PC-9 (cell line): ENCODE measurements at places on chromosomes 1 and 21. TPM values are rescaled to one million over a fixed set of nuclear protein-coding genes. Genes with fewer than 3 reads are reported as not detected.

DNA sequence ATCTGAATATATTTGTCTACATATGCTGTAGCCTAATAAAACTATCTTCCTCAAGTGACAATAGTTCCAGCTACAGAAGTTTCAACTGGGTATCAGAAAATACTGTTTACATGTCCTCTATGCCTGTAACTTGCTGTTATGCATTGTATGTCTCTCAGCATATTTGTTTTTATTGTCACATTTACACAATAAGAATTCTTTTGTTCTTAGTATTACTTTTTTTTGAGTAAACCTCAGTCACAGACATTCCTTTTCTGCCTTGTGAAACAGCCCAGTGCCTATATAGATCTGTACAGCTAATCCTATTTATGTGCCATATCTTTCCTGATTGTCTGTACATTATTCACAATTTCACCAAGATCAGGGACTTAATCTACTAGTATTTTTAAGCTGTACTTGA lies 565.2 kb downstream of the NEGR1 start:
- H3K27ac ChIP-seq: no peak overlapping the region
- no peaks in the 10 kb centered on the region for H3K4me1 ChIP-seq
- no peak overlapping the region for H3K4me3 ChIP-seq
- no peaks in the 10 kb centered on the region for H3K36me3 ChIP-seq

GRCh38 chr1:168469690-168470089 lies 74.1 kb downstream of the XCL2 start:
- H3K4me1 ChIP-seq: no peaks in the 10 kb centered on the region
- no peaks in the 10 kb centered on the region for H3K36me3 ChIP-seq
- no peak overlapping the region for H3K27ac ChIP-seq
- peak; percentile 30 for DNase-seq

DNA sequence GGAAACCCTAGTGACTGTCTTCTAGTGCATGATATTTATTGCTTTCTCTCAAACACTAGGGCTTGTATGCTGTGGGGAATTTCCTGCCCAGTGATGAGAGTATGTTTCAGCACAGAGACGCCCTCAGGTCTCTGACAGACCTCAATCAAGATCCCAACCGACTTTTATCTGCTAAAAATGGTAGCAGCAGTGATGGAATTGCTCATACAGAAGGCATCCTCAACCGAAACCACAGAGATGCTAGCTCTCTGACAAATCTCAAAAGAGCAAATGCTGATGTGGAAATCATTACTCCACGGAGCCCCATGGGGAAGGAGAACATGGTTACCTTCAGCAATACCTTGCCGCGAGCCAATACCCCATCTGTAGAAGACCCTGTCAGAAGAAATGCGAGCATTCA lies 41.3 kb downstream of the PLPPR4 start:
- H3K4me3 ChIP-seq: no peak overlapping the region
- DNase-seq: no peak
- H3K27me3 ChIP-seq: no peaks in the 10 kb centered on the region
- no peaks in the 10 kb centered on the region for H3K36me3 ChIP-seq
- H3K4me1 ChIP-seq: no peaks in the 10 kb centered on the region

GRCh38 chr21:29953690-29954089 lies 13.9 kb upstream of the GRIK1 start:
- H3K27me3 ChIP-seq: no peaks in the 10 kb centered on the region
- H3K27ac ChIP-seq: no peak overlapping the region
- no peaks in the 10 kb centered on the region for H3K4me1 ChIP-seq
- no peaks in the 10 kb centered on the region for H3K36me3 ChIP-seq
- no peak for DNase-seq

GRCh38 chr21:24290151-24290833 lies 1317.0 kb downstream of the MRPL39 start:
- no peak overlapping the region for H3K4me3 ChIP-seq
- no peaks in the 10 kb centered on the region for H3K27me3 ChIP-seq
- H3K4me1 ChIP-seq: no peaks in the 10 kb centered on the region
- DNase-seq: no peak

DNA sequence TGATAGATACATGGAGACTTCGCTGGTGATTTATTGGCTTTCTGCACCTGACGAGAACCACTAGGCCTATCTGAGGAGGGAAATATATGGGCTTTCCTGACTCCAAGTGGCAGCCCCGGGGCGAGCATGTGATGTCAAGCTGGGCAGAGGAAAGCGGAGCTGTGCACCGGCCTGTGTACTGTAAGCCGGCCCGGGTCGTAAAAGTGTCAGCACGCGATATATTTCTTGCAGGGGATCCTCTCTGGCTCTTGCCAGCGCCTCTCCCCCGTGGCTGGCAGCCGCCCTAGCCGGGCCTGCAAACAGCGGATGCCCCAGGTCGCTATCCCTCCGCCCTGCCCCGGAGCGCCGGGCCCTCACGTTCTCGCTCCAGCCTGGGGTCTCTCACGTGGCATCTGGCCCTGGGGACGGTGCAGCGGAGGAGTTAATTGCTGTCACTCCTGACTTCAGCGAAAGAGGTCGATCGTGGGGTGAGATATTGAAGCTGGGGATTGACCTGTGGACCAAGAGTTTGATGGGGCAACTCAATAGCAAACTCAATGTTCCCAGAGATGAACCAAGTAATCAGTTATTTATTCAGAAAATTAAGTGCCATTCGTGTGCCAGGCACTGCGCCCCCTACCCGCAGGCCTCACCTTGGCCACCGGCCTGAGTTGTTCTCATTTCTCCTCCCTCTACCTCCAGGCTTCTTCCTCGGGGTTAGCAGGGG lies 41.0 kb upstream of the HAO2 start:
- no peak for DNase-seq
- no peak overlapping the region for H3K4me3 ChIP-seq
- peaks cover 3% of the 10 kb centered on the region; the same call in 1 of the 2 replicates for H3K27me3 ChIP-seq
- no peaks in the 10 kb centered on the region for H3K36me3 ChIP-seq

- no peak for DNase-seq
- H3K27ac ChIP-seq: no peak overlapping the region
- peaks cover 6% of the 10 kb centered on the region; the same call in 1 of the 2 replicates for H3K27me3 ChIP-seq
- H3K36me3 ChIP-seq: no peaks in the 10 kb centered on the region
- H3K4me3 ChIP-seq: no peak overlapping the region
These were observed 277.2 kb upstream of the GJB5 start for GRCh38 chr1:34477632-34478141.

DNA sequence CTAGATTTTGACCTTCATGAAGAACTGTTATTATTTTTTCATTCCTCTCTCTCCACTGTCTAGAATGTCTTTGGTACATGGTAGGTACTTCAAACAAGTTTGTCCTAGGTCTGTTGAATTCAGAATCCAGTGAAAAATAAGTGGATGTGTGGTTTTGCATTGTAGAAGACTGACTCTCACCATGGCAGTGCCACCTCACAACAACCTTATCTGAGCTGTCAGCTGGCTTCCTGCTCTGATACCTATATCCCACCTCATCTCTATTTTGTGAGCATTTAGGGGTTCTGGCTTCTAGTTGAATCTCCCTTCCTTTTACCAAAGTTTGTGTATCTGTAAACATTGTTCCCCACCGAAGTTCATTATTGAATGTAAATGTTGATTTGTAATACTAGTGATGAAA lies 9.1 kb downstream of the SWT1 start:
- H3K36me3 ChIP-seq: no peaks in the 10 kb centered on the region
- DNase-seq: no peak
- no peak overlapping the region for H3K4me3 ChIP-seq
- no peak overlapping the region for H3K27ac ChIP-seq
- no peaks in the 10 kb centered on the region for H3K4me1 ChIP-seq

DNA sequence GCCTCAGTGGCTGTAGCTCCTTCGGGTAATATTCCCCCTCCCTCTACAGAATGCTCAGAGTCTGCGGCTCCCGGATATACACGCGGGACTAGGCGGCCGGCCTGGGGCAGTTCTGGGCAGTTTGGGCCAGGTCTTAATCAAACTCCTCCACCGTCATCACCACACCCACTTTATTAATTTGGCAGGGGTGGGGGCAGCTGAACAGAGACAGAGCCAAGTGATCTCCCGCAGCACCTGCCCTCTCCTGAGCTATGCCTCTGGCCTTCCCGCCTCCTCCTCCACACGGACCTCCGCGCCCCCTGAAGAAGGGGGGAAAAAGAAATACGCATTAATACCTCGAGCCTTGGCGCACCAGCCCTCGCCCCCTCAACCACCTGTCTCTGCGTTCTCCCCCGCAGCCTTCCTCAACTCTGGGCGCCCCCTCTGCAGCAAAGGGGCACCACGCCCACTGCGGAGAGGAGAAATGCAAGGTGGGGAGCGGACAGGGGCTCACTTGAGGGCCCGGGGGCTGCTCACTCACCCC lies 42.6 kb downstream of the CD34 start:
- H3K27ac ChIP-seq: no peak overlapping the region
- H3K4me1 ChIP-seq: peaks cover 31% of the 10 kb centered on the region
- no peaks in the 10 kb centered on the region for H3K36me3 ChIP-seq
- DNase-seq: no peak
- H3K4me3 ChIP-seq: peak overlapping the region; percentile 66; the same call in 1 of the 2 replicates

- peaks cover 21% of the 10 kb centered on the region for H3K4me1 ChIP-seq
- no peak overlapping the region for H3K4me3 ChIP-seq
- DNase-seq: no peak
- H3K36me3 ChIP-seq: no peaks in the 10 kb centered on the region
- H3K27ac ChIP-seq: no peak overlapping the region
These were observed 30.1 kb upstream of the PTGFRN start for GRCh38 chr1:116879478-116880133.

DNA sequence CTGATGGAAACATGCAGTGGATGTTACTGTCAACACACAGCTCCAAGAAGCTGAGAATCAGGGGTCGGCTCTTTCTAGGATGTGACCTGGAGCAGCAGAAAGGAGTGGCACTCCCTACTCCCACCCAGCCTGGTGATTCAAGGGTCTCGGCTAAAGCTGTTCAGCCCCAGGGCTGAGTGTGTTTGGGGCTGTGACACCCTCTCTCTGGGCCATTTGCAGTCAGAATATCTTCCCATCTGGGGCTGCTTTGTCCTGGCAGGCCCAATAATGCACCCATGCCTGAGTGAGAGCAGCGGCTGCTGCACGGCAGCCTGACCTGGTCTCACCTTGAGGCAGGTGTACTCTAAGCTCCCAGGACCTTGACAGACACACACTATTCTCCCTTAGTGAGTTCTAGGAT lies 52.5 kb upstream of the AJAP1 start:
- no peak for DNase-seq
- H3K36me3 ChIP-seq: no peaks in the 10 kb centered on the region
- peaks cover 41% of the 10 kb centered on the region for H3K27me3 ChIP-seq
- no peaks in the 10 kb centered on the region for H3K4me1 ChIP-seq
- H3K27ac ChIP-seq: no peak overlapping the region

DNA sequence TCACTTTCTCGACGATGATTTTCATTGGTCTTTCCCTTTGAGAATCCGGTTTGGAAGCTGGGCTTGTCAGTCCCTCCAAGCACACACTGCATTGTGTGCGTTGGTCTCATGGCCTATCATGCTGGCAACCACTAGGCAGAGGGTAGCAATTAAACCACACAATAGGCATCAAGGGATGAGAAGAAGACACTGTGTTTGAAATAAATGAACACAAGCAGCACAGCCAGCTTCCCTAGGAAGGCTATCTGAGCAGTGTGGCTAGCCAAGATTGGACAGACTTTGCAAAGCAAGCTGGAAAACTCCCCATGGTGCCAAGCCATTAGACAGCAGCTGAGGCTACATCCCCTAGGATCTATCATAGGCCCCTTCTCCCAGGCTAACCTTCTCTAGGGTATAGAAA lies 288.7 kb downstream of the NUF2 start:
- no peak overlapping the region for H3K27ac ChIP-seq
- DNase-seq: no peak
- H3K4me1 ChIP-seq: no peaks in the 10 kb centered on the region
- no peaks in the 10 kb centered on the region for H3K36me3 ChIP-seq
- H3K4me3 ChIP-seq: no peak overlapping the region
- no peaks in the 10 kb centered on the region for H3K27me3 ChIP-seq

GRCh38 chr1:26220199-26220912 lies 13.6 kb upstream of the CEP85 start:
- no peak for DNase-seq
- no peaks in the 10 kb centered on the region for H3K4me1 ChIP-seq
- H3K27ac ChIP-seq: no peak overlapping the region
- no peaks in the 10 kb centered on the region for H3K27me3 ChIP-seq
- no peaks in the 10 kb centered on the region for H3K36me3 ChIP-seq

- no peaks in the 10 kb centered on the region for H3K27me3 ChIP-seq
- no peak overlapping the region for H3K4me3 ChIP-seq
- H3K27ac ChIP-seq: no peak overlapping the region
- H3K4me1 ChIP-seq: no peaks in the 10 kb centered on the region
- H3K36me3 ChIP-seq: peaks cover 15% of the 10 kb centered on the region; the same call in 1 of the 2 replicates
These were observed 54.2 kb downstream of the ERI3 start for GRCh38 chr1:44300852-44301251.

GRCh38 chr1:74180490-74180889 lies 17.5 kb downstream of the LRRIQ3 start:
- H3K36me3 ChIP-seq: no peaks in the 10 kb centered on the region
- H3K4me3 ChIP-seq: no peak overlapping the region
- H3K27me3 ChIP-seq: no peaks in the 10 kb centered on the region

DNA sequence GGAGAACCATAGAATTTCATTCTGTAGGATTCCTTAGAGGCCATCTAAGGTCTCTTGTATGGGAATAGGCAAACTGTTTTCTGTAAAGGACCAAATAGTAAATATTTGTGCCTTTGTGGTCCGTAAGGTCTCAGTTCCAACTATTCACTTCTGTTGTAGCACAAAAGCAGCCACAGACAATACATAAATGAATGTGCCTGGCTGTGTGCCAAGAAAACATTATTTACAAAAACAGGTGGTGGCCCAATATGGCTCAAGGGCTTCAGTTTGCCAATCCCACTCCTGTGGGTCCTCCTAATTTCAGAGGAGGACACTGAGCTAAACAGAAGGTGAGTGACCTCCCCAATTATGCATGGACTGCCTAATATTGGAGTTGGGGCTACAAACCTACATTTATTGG lies 67.6 kb upstream of the EDEM3 start:
- H3K36me3 ChIP-seq: no peaks in the 10 kb centered on the region
- no peak overlapping the region for H3K4me3 ChIP-seq
- H3K4me1 ChIP-seq: peaks cover 5% of the 10 kb centered on the region; the same call in 1 of the 2 replicates
- no peak overlapping the region for H3K27ac ChIP-seq
- DNase-seq: no peak
- H3K27me3 ChIP-seq: no peaks in the 10 kb centered on the region

The PUSL1 gene
- total RNA-seq: 18.0 and 18.9 TPM in 2 replicates

The UMODL1 gene
- 0.25 TPM in 1 of 2 replicates, not detected in the other for total RNA-seq

The ARHGAP29 gene
- total RNA-seq: 123 and 137 TPM in 2 replicates

The OLFM3 gene
- not detected in 2 replicates for total RNA-seq

The PCBP3 gene
- total RNA-seq: 0.65 TPM in 1 of 2 replicates, not detected in the other

The PHACTR4 gene
- 33.2 and 45.1 TPM in 2 replicates for total RNA-seq

The KCNJ6 gene
- total RNA-seq: not detected in 2 replicates

The NGF gene
- 5.5 and 9.7 TPM in 2 replicates for total RNA-seq
